Mucosa of gallbladder (tissue), 1 donor: ENCODE measurements at places on chromosomes 5 and 9. TPM values are rescaled to one million over a fixed set of nuclear protein-coding genes. Genes with fewer than 3 reads are reported as not detected.

The TAF1L gene
- 0.03 TPM for total RNA-seq

The GFI1B gene
- 1.3 TPM for total RNA-seq

The PCDHA10 gene
- 2.9 TPM for total RNA-seq

The KCTD16 gene
- 0.35 TPM for total RNA-seq

The CCNI2 gene
- total RNA-seq = 8.4 TPM

The NMUR2 gene
- 0.09 TPM for total RNA-seq

The ANKRD33B gene
- 1.4 TPM for total RNA-seq

The FBXW11 gene
- total RNA-seq = 54.1 TPM

The PCA3 gene
- not detected for total RNA-seq

The ESM1 gene
- 0.40 TPM for total RNA-seq

The PLAC8L1 gene
- total RNA-seq = not detected

The CANX gene
- total RNA-seq = 696 TPM

The KIF4B gene
- not detected for total RNA-seq

The PCDHB8 gene
- 1.8 TPM for total RNA-seq

The SURF2 gene
- 19.5 TPM for total RNA-seq

The LIX1 gene
- 0.17 TPM for total RNA-seq

The ADAMTSL2 gene
- 14.0 TPM for total RNA-seq

The COL15A1 gene
- total RNA-seq = 46.2 TPM

The NEUROG1 gene
- not detected for total RNA-seq

The GPR151 gene
- total RNA-seq = not detected

The F12 gene
- total RNA-seq = 15.3 TPM

The IL31RA gene
- 0.17 TPM for total RNA-seq

The OTP gene
- not detected for total RNA-seq

The FBN2 gene
- 3.5 TPM for total RNA-seq

The EQTN gene
- total RNA-seq = 0.32 TPM

The SERF1B gene
- total RNA-seq = 19.7 TPM

The IL7R gene
- 34.0 TPM for total RNA-seq

The SPATA31C1 gene
- total RNA-seq = not detected

The CAMSAP1 gene
- total RNA-seq = 24.4 TPM

The PCDHA4 gene
- total RNA-seq = 8.0 TPM

The TMEM252 gene
- not detected for total RNA-seq

The C5 gene
- total RNA-seq = 6.2 TPM

The FAM221B gene
- total RNA-seq = not detected

The NDUFS6 gene
- 33.2 TPM for total RNA-seq

The CCDC180 gene
- 4.0 TPM for total RNA-seq
